ENCODE measurements at places on chromosomes 3 and 15.

DNA sequence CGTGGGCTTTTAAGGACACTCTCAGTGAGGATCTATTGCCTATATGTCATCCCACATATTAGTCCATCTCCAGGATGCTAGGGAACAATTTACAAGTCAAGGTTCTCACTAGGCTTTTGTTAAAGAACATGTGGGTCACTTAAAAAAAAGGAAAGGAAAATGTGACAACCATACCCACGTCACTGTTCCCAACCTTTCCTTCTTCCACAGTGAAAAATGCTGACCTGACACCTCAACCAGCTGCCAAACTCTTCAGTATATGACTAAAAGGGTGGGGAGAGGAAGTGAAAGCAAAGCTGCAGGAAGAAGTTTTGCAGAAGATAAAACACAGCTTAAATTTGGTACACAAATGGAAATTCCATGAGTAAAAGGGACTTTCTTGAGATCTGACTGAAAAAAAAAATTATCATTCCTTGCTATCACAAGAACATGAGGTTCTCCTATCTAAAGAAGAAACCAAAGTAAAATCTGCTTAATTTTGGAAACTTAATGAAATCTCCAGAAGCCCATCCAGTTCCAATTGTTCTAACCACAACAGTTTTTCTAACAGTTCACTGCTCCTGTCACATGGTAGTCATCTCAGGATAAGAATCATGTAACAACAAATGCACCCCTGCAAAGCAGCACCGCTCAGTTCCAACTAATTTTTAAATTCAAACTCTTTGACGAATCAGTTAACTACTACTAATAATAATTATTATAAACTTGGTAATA is 117.0 kb upstream of the TSPAN3 start:
- no peak for DNase-seq

GRCh38 chr3:127026036-127026435 is 43.1 kb downstream of the PLXNA1 start:
- DNase-seq = no peak

DNA sequence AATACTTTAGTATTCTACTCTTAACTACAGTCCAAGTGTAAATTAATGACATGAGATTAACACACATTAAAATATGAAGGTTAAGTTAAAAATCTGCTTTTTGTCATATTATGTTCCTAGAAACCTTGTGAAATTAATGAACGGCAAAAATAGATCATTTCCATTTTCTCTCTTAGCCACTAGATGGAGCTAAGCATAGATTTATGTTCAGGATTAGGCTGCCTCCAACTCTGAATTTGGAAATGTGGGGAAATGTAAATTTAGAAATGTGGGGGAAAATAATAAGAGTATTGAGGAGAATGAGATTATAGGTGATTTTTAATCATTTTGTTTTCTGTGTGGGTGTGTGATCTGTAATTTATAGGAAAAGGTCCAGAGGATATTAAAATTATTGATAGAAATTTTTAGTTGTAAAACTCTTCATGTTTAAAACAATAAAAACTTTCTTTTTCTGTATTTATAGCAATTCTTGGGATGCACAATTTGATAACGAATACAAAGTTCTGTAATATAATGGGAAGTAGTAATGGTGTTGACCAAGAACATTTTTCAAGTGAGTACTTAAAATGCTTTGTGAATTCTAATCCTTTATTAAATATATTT is 59.2 kb downstream of the TMOD3 start:
- no peak for DNase-seq

DNA sequence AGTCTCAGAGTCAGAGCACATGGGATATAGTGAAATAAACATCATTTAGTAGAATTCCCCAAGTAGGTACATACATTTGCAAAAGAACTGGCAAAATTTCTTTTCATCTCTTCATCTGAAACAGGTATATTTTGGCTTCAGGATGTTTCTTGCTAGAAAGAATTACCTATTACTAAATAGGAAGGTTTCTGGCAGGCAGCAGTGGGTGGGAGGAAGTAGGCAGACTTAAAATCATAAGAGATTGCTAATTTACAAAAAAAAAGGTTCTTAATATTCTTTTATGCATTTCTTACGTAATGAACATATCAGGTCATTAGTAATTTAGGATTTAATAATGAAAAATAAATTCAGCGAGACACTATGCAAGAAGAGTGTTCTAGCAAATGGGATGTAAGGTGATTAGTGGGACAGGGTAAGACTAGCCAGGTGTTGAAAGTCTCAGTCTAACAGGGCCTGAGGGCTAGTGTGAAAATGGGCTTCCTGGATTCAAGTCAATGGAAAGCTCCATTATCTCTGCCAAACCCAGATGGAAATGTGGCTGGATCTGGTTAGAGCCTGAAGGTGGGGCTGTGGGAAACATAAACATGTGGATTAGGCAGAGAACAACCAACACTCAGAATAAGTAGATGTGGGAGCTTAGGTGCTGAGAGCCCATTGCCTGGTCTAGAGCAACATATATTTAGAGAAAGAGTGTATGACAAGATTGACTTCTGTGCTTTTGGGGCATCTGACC is 127.4 kb upstream of the FEZF2 start:
- DNase-seq = no peak

GRCh38 chr15:35850284-35850683 is 304.3 kb upstream of the DPH6 start:
- DNase-seq = no peak

- DNase-seq = no peak
Observed at GRCh38 chr3:168060317-168060716, 35.4 kb downstream of the GOLIM4 start.

GRCh38 chr3:20484126-20484525 is 298.1 kb upstream of the SGO1 start:
- no peak for DNase-seq

DNA sequence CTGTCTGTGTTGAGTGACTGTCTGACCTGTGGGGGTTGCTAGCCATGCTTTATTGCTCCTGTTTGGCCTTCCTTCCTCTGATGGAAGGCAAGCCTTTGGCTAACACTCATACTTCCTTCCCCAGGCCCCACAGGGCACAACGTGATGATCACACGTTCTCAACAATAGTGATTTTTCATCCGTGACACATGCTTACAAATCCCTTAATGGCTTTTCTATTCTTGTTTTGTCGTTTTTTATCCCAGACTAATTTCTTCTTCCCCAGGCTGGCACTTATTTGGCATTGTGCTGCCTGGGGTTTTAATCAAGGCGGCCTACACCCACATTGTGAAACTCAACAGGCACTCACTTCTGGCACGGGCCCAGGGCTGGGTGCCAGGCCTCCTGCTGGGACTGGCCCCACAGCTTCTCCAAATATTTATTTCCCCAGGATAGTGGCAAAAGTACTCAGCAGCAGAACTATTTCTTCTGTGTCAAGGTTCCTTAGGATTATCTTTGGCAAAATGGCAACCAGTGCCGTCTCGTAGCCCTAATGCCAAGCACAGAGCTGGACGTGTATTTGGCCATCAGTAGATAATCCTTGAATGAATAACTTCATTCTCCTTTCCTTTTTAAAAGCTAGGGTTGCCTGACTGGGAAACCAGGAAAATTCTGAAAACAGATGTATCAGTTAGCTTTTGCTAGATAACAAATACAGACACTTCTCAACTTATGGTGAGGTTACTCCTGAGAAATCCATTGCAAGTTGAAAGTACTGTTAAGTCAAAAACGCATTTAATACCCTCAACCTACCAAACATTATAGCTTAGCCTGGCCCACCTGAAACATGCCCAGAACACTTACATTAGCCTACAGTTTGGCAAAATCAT is 30.6 kb downstream of the CMTM7 start:
- DNase-seq = peak; percentile 20

DNA sequence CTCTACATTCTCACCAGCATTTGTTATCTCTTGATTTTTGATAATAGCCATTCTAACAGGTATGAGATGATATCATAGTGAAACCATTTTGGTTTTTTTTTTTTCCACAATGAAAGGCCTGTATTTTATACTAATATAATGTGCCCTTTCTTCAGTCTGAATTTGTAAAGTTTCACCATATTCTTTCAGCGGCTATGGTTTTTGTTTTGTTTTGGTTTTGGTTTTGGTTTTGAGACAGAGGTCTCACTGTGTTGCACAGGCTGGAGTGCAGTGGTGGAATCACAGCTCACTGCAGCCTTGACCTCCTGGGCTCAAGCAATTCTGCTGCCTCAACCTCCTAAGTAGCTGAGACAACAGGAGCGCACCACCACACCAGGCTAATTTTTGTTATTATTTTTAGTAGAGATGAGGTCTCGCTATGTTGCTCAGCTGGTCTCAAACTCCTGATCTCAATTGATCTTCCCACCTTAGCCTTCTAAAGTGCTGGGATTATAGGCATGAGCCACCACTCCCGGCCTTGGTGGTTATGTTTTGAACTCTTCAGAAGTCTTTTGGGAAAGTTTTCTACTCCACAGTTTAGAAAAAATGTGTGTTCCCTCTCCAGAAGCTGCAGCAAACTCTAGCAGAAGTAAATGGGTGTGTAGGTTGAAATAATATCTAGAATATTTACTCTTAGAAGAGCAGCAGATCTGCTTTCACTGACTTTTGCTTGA is 110.2 kb upstream of the UMPS start:
- no peak for DNase-seq

- no peak for DNase-seq
Observed at GRCh38 chr3:52494886-52495495, at the start of gene STAB1. Gene STAB1, plus strand, starts transcription at chr3:52495338. Its CDS starts 76 bp downstream, at chr3:52495414.

DNA sequence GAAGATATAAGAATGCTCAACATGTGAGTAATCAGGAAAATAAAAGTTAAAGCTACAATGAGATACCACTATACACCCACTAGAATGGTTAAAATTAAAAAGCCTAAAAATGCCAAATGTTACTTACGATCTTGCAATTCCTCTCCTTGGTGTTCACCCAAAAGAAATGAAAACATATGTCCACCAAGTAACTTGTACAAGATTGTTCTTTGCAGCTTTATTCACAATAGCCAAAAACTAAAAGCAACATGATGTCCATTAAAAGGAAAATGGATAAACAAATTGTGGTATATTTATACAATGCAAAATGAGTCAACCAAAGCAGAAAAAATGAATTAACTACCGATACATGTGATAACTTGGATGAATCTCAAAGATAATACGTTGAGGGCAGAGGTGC is 301.6 kb upstream of the THBS1 start:
- DNase-seq = no peak

- no peak for DNase-seq
Observed at GRCh38 chr15:81296673-81297072, 27.3 kb downstream of the STARD5 start.

DNA sequence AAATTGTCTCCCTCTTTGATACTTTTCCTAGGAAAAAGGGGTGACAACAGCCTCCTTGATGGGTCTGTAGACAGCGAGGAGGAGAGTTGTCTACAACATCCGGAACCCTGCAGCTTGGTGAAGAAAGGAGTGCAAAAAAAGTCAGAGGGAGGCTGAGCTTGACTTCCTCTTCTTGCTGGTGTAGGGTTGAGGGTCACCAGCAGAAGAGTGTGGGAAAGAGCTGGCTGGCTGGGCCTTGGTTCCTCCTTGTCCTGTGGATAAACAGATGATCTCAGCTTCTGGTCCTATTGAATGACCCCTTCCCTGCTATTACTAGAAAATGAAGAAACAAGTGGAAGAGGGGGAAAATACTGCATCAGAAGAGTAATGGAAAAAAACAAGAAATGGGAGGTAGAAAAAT is 20.4 kb downstream of the SLC7A14 start:
- DNase-seq = no peak

- no peak for DNase-seq
Observed at GRCh38 chr3:31184261-31185061, 290.0 kb upstream of the GADL1 start.

GRCh38 chr3:514192-514591 is 317.6 kb downstream of the CHL1 start:
- DNase-seq = no peak

GRCh38 chr15:92082006-92082843 is 228.7 kb downstream of the SLCO3A1 start:
- DNase-seq = peak; percentile 84

- no peak for DNase-seq
Observed at GRCh38 chr15:76815421-76815820, 89.7 kb downstream of the SCAPER start.

- DNase-seq = no peak
Observed at GRCh38 chr3:168065569-168065968, 30.2 kb downstream of the GOLIM4 start.

DNA sequence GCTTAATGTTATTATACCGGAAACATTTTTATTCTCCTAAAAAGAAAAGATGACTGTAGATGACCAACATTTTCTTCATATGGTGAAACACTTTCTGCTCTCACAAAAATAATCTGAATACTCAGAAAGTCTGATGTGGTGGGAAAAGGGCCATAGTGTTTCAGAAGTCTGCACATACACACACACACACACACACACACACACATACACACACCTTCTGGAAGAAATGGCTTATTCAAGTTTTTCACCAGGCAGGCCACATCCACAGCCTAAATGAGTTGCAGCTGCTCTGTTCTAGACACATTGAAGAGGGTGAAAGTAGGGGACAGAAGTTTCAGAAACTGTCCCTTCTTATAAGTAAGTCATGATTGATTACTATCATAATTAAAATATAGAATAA is 220.0 kb downstream of the ZMAT3 start:
- no peak for DNase-seq

DNA sequence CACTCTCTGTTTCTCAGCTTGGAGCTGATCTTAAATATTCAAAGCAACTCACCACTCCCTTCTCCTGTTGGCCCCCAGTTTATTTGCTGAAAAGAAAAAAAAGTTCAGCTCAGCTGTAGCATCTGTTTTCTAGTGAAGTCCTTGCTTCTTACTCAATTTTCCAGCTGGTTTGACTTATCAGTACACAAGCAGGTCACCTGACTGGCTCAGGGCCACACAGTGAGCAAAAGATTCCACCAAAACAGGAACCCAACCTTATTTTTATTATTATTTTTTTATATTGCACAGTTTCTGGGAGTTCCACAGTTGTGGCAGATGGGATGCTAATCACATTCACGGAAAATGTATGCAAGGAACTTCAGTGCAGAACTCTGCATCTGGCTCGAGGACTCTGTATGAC is 390.7 kb upstream of the RGMA start:
- DNase-seq = peak; percentile 81

DNA sequence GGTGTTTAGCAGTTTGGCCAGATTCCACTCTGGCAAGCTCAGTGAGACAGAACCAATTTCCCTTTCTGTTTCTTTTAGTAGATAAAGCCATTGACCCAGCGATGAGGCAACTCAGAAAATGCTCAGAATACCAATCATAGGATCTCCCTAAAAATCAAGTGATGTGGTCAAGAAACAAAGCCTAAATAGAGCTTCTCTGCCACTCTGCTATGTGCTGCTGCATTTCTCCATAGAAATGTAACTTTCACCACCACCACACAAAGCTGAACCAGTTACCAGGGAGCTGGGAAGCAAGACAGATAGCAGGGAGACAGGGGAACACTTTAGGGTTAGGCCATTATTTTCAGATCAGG is 109.8 kb downstream of the RPL22L1 start:
- DNase-seq = no peak

DNA sequence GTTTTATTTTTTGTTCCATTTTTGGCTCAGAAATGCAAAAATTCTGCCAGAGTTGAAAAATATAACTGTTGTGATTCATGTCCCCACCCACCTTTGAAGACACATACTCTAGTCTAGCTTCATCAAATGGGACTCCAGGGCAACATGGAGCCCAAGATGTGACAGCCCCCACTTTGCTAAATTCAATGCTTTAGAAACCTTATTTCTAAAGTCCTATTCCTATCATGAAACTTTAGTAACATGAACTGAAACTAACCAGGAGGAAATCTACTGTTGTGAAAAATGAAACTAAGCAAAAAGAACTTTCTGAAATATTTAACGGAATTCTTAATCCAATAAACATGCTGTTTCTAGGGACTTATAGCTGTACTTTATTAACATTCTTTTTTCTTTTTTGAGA is 20.3 kb downstream of the UBP1 start:
- no peak for DNase-seq

All from ovary (tissue), 10 donors.